ENCODE measurements at places on chromosomes 7 and 10.

DNA sequence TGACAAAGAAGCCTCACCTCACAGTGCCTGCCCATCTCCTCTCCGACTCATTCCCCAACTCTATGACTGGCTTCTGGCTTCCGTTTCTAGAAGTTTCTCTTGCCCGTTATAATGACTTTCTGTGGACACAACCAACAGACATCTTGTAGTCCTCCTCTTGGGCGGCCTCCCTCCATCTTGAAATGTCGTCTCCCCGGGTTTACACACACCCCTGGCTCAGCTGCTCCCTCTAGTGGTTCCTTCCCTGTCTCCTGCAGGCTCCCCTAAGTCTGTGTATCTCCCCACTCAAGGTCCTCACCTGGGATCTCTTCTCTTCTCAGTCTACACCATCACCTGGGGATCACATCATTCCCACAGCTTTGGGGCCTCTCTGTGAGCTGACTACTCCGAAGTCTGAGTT is 123.4 kb upstream of the NEBL start:
- DNase-seq = no peak

- DNase-seq = no peak
These were observed 33.1 kb downstream of the SEMA3C start for GRCh38 chr7:80885757-80886156.

- DNase-seq = no peak
These were observed 57.3 kb upstream of the OSBPL3 start for GRCh38 chr7:25037325-25037724.

DNA sequence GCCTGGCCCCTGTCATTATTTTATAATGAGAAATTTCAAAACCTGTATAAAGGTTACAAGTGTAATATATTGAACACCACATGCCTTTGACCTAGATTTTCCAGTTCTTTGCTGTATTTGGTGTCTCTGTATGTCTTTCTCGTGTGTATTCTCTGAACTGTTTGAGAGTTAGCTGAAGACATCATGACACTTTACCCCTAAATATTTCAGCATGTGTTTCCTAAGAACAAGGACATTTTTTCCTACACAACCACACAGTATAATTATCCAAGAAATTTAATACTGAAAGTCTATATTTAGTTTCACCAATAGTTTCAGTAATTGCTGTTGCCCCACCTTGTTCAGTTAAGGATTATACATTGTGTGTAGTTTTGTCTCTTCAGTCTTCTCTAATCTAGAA is 14.8 kb downstream of the ZRANB1 start:
- no peak for DNase-seq

- no peak for DNase-seq
These were observed 1008.8 kb downstream of the KCNMA1 start for GRCh38 chr10:76628801-76629200.

GRCh38 chr7:139940866-139941265 is 111.8 kb downstream of the TBXAS1 start:
- no peak for DNase-seq

GRCh38 chr10:1132584-1132983 is 76.4 kb downstream of the WDR37 start:
- no peak for DNase-seq

DNA sequence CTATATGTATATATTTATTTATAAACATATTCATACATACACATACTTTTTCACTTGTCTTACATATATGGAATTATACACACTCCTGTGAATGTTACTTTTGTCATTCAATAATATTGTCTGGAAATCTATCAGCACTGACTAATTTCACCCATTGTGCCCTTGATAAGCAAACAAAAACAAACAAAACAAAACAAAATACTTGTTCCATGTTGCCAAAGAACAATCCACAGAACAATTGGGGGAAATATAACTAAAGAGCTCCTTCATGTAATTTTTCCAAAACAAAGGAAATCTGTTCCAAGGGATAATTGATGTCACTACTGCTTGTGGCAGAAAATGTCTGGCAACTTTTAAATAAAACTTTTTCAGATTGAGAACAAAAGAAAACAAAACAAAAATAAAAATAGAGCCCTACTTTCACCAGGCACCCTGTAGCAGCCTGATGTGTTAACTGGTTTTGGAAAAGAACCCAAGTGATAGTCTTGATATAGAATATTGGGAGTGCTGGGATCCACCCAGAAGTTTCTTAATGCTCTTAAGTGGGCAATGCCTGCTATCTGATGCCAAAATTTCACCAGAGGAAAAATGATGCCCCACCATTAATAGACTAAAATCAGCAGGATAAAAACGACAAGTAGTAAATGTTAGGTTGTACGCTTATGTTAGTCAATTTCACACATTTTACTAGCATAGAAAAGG is 34.0 kb upstream of the CCDC7 start:
- DNase-seq = no peak

Measured in stimulated activated CD8-positive, alpha-beta memory T cell treated with anti-CD3 and anti-CD28 coated beads, Interleukin-4, amount 100 ng/mL, for 4 hours (primary cell).